Left kidney (tissue), 8 donors: ENCODE measurements at places on chromosomes 11 and 22. TPM values are rescaled to one million over a fixed set of nuclear protein-coding genes. Genes with fewer than 3 reads are reported as not detected.
A peak's percentile ranks its signal among the peaks of the same experiment; 100 is the strongest.

DNA sequence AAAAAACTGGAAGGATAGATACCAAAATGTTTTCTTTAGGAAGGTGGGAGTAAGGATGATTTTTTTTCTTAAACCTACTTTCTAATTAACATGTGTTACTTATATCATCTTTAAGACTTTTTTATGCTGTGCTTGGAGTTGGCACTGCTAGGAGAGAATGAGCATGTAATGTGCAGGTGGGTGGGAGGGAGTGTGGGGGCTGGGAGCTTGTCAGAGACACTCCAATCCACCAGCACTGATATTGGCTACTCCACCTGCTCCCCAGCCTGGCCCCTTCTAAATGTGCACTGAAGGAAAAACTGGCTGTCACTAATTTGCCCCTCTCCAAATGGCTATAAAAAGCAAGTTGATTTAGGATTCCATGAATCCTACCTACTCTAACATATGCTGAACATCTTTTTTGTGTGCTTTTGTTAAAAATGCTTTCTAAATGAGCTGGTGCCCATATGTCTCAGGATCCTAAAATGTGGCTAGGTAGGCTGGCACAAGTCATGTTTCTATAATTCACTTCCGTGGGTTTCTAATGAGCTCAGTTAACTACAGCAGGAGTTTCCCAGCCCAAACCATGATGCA lies 44.3 kb upstream of the BMAL1 start:
- DNase-seq, result no peak

DNA sequence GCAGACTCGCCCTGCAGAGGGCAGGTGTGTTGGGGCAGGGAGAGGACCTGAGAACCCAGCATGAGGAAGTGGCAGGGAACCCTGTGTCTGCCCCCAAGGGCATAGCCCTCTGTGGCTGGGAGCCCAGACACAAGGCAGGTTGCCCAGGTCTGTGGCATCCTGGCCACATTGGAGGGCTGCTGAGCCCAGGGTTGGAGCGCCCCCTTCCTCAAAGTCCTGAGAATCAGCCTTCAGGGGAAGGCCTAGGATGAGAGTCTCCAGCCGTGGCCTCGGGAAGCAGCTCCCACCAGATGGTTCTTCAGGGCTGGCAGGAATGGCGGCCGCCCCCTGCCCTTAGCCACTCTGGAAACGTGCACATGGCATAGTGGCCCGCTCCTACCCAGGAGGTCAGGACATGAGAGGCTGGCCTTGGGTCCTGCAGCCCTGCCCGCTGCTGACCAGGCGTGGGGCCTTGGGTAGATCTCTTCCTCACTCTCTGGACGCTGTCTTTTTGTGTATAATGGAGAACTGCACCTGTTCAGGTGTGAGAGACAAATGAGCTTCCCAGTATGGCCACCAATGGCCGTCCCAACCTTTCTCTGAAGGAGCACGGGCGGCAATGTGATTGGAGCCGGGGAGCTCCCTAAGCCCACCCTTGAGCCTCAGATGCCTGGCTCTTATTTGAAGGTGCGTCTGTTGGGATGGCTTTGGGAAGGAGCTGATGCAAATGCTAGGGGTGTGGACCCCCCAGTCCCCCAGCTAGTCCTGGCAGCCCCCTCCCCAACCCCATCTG lies 4.6 kb upstream of the CDC42BPG start:
- no peak for DNase-seq

DNA sequence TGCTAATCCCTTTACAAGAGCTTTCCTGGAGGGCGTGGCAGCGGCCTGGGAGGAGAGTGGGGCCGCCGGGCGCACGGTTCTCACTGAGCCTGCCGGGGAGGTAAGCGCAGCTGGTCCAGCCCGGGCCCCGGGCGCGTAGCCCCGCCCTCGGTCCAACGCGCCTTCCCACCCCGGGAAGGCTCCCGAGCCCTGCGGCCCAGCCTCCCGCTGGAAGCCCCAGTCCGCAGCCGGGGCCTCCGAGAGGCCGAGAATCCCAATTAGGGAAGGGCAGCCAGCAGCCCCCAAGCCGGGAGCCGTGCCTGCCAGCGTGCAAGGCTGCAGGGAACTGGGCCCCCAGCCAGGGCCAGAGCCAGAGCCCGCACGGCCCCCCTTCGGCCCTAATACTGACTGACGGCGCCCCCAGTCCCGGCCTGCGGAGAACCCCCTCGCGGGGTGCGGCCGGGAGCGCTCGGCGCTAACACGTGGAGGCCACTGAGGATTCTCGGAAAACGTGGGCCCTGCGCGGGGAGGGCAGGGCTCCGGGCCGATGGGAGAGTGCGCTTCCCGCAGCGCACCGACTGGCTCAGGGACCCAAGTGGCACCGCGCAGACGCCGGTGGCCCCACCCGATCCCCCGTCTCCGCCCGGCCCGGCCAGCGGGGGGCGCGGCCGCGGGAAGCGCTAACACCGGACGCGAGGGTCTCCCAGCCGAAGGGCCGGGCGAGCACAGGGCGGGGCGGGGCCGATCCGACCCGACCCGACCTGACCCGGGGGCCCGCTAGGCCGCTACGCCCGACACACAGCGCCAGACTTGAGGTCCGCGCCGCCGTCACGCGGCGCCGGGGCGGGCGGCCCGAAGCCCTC lies 5.7 kb downstream of the ZFTA start:
- DNase-seq, result no peak

DNA sequence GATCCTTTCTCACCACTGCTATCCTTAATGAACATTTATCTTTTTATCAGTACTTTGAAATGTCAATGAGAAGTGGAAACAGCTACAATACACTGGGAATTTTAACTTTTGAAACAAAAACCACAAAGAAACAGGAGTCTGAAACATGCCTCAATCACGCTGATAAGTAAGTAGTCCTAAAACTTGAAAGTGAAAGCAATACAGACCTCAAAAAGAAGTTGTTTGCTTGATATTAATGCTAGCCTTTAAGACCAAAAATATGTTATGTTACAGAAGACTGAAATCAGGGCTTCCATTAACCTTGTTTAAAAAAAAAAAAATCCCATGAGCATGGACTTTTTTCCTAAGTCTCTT lies 21.3 kb downstream of the PHF21A start:
- no peak for DNase-seq

- no peak for DNase-seq
Observed at GRCh38 chr22:30778261-30778660, 83.6 kb downstream of the OSBP2 start.

- DNase-seq, result no peak
Observed at GRCh38 chr11:61883327-61883726, 8.0 kb downstream of the FADS3 start.

FBLN1 gene
- 98.3 TPM for polyA plus RNA-seq

- DNase-seq, result no peak
Observed at GRCh38 chr11:125090816-125091215, 20.6 kb downstream of the TMEM218 start.

BLID gene
- polyA plus RNA-seq, result not detected

LINC01488 gene
- polyA plus RNA-seq, result not detected

DNA sequence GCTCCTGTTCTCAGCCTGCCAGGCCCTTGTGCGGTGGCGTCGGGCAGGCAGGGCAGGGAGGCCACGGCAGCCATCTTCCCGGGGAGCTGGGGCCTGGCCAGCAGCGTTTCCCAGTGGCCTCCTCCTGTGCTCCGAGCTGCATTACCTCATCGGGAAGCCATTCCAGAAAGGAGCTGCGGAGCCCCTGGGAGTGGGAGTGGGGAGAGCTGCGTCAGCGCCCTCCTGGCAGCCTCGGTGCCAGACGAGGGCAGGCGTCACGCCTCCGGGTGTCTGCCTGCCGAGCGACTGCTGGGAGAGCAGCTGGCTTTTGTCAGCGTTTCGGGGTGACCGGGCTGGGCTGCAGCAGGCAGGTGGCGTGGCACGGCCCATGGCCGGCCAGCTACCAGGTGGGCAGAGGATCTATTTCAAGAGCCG lies 30.9 kb upstream of the WNT7B start:
- peak; percentile 56 for DNase-seq

DNA sequence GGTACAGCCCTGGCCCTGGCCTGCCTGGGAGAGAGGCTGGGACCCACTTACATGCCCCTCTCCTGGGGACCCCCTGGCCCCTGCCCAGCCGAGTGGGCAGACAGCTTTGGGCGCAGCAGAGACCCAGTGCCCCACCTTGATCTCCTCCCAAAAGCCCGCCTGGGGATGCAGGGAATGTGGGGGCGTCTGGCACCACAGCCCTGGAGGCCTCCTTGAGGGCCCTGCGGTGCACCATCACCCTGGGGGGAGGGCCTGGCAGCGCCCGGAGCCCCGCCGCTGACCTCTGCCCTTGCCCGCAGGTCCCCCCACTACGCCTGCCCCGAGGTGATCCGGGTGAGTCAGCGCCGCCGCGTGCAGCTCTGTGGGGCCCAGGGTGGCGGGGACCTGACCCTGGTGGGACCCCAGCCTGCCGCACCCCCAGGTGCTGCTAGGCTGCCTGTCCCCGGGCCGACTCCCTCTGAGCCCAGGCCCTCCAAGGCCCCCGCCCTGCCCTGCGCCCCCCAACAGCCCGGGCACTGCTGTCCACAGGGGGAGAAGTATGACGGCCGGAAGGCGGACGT lies 43.7 kb downstream of the MOB2 start:
- DNase-seq, result no peak

GRCh38 chr11:100637706-100638105 lies 49.4 kb upstream of the ARHGAP42 start:
- DNase-seq, result no peak

GRCh38 chr11:128585498-128586238 lies 1.7 kb downstream of the ETS1 start:
- no peak for DNase-seq

- DNase-seq, result no peak
Observed at GRCh38 chr11:113675003-113675561, 31.0 kb downstream of the TMPRSS5 start.

DNA sequence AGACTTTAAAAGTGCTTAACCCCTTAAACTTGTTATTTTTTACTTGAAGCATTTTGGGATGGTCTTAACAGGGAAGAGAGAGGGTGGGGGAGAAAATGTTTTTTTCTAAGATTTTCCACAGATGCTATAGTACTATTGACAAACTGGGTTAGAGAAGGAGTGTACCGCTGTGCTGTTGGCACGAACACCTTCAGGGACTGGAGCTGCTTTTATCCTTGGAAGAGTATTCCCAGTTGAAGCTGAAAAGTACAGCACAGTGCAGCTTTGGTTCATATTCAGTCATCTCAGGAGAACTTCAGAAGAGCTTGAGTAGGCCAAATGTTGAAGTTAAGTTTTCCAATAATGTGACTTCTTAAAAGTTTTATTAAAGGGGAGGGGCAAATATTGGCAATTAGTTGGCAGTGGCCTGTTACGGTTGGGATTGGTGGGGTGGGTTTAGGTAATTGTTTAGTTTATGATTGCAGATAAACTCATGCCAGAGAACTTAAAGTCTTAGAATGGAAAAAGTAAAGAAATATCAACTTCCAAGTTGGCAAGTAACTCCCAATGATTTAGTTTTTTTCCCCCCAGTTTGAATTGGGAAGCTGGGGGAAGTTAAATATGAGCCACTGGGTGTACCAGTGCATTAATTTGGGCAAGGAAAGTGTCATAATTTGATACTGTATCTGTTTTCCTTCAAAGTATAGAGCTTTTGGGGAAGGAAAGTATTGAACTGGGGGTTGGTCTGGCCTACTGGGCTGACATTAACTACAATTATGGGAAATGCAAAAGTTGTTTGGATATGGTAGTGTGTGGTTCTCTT lies 2.8 kb downstream of the MALAT1 start:
- no peak for DNase-seq

DNA sequence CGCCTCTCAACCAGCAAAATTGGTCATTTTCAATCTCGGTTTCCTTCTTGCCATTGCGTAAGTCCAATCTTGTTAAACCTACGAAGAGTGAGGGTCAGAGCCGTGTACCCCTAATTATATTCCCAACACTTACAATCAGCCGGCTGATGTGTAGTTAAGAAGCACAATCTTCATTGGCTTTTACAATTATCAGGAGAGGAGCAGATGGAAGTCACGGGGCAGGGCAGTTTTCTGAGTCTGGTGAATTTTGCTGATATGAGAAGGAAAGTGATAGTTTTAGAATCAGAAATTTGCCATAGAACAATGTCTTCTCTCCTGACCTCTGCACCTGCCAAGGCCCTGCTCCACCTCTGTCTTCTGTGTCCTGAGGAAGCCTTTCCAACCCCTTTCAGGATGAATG lies 35.0 kb upstream of the ATXN10 start:
- DNase-seq, result no peak

GRCh38 chr22:28019360-28019759 lies 100.3 kb upstream of the PITPNB start:
- DNase-seq, result no peak

CTSW gene
- polyA plus RNA-seq, result 1.4 TPM

DNA sequence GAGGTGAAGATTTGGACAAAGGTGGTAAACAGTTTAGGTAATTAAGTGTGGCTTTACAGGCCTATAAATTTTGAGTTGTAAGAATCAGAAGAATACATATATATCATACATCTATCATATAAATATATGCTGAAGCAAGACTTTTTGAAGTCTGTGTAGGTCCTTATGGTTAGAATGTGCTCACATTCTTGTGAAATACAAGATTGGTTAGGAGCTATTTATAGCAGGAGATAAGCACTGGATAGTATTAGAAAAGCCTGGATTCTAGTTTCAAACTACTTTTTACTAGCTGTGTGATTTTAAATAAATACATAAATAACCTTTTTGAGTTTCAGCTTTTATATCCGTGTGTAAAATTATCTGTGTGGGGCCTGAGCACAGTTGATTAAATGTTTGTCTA lies 42.3 kb downstream of the ANKRD42 start:
- DNase-seq, result no peak
